ENCODE measurements at places on chromosomes 3 and 15.

DNA sequence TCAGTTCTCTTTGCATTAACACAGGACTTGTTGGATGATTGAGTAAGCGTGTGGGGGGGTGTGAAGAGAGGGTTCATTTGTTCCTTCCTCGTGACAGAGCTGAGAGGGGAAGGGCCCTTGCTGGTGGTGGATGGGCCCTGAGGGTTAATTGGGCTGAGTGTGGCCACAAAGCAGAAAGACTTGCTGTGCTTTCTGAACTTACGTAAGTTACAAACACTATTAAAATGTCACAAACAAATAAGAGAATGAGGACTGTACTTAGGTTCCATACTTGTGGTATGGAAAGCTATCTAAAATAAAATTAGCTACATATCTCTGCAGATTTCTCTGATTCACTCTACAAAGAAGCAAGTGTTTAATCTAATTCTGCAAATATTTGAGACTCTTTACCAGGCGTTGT lies 231.3 kb downstream of the LPP start:
- DNase-seq: no peak

GRCh38 chr3:192864941-192865340 lies 52.7 kb downstream of the MB21D2 start:
- no peak for DNase-seq

DNA sequence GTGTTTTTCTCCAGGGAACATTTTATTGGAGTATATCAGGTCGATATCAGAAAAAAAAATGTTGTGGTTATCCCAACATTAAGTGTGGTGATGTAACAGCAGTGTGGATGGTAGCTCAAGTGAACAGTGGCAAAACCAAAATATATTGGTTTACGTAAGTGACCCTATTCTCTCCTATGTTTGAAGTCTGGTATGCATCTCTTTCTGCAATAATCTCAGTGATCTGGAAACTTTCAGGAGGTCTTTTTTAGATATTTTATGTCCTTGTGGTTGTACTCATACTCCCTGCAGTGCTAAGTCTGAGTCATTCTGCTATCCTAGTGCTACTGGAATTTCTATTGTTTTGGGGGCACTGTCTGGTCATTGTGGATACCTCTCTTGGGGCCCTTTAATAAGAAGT lies 137.9 kb downstream of the SNRPN start:
- DNase-seq: no peak

- no peak for DNase-seq
These were observed 25.5 kb upstream of the PRR23E start for GRCh38 chr3:127167315-127168043.

GRCh38 chr3:20104167-20104661 lies 64.0 kb downstream of the KAT2B start:
- peak; percentile 59 for DNase-seq

GRCh38 chr3:188567478-188568195 lies 413.7 kb downstream of the LPP start:
- no peak for DNase-seq

GRCh38 chr3:24023197-24023596 lies 78.1 kb downstream of the NR1D2 start:
- DNase-seq: no peak

GRCh38 chr3:25872200-25872877 lies 82.4 kb downstream of the OXSM start:
- no peak for DNase-seq

DNA sequence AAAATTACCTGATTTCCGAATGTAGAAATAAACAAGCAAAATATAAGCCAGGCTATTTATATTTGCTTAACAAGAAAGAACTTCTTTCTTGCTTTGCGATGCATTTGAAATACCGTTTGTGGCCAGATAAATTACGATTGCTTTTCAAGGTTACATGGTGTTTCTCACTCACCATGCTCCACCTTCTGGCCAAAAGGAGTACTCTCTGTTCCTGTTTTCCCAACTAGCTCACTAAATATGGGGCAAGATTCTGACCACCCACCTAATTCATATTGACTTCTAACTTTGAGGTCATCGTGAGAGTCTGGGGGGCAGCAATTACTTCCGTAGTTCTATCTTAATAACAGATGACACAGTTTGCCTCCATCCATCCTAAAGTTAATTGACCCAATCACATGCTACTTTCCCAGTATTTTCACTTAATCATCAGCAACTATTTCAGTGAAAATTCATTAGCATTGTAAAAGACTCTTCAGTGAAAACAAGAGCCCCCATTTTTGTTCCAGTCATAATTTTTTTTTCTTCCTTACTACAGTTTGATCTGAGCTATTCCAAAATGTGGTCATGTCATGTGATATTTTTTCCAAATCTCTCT lies 25.9 kb downstream of the ACP3 start:
- peak; percentile 71 for DNase-seq

GRCh38 chr3:47634996-47635395 lies 56.3 kb upstream of the CSPG5 start:
- no peak for DNase-seq

DNA sequence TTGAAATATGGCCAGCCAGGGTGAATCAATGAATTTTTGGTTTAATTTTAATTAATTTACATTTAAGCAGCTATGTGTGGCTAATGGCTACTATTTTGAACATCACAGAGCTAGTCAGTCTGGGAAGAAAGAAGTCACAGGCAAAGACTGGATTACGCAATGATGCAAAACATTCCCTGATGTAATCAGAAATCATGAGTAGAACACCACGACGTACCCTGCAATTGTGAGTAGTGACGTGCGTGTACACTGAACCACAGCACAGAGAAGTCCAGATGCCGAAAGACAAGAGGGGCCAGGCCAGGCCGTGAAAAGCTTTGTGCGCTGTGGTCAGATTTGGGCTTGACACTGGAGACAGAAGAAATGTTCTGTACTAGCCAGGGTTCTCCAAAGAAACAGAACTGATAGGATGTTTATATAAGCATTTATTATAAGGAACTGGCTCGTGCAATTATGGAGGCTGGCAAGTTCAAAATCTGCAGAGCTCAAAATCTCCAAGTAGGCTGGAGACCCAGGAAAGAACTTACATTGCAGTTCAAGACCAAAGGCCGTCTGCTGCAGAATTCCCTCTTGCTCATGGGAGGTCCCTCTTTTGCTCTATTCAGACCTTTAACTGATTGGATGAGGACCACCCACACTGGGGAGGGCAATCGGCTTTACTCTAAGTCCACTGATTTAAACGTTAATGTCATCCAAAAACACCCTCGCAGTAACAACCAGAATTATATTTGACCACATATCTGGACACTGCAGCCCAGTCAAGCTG lies 44.6 kb downstream of the SH3BP5 start:
- DNase-seq: no peak

DNA sequence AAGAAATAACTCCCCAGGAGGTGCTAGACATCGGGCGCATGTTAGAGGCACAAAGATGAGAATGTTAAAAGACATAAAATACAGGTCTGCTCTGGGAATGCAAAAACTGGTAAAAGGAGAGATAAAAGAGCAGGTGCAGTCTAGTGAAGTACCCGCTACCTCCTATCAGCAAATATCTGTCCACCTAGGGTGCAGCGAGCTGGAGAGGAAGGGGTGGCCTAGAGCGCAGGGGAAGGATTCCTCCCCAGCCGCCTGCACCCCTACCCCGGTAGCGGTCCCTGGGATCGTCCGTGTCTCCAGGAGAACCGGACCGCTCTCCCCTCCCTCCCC lies 237 bp upstream of the ZNF662 start:
- no peak for DNase-seq

DNA sequence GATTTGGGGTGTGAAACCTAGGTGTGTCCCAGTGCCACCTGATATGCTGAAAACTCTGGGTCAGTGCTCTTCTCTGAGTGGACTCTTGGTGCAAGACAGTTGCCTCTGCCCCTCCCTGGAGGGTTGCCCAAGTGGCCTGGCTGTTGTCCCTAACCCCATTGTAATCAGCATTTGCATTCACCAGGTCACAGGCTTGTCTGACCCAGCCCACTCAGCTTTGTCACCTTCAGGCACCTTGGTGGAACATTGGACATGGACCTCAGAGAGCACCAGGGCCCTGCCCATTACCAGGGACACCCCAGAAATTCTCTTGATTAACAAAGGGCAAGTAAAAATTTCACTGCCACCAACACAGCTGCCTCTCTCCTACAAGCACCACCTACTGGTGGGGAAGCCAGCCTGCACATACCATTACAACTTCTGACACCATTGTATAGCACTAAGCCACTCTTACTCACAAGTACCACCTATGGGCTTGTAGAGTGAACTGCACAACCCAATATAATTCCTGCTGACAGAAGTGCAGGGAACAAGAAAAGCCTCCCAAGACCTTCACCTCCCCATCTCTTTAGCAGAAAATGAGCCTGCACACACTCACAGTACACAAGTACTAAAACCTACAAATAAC lies 324.6 kb downstream of the EPHA6 start:
- peak; percentile 9 for DNase-seq

DNA sequence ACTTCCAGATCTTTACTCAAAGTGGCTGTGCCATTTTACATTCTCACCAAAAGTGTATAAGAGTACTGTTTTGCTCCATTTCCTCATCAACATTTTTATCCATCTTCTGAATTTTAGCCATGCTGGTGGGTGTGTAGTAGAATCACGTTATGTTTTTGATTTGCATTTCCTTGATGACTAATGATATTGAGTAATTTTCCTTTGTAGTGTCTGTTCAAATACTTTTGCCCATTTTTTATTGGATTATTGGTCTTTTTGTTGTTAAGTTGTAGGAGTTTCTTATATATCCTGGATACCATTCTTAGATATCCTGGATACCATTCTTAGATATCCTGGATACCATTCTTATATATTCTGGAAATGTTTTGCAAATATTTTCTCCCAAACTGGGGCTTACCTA lies 344.9 kb downstream of the LRRC3B start:
- DNase-seq: no peak

GRCh38 chr15:98063315-98063714 lies 102.8 kb downstream of the ARRDC4 start:
- no peak for DNase-seq

DNA sequence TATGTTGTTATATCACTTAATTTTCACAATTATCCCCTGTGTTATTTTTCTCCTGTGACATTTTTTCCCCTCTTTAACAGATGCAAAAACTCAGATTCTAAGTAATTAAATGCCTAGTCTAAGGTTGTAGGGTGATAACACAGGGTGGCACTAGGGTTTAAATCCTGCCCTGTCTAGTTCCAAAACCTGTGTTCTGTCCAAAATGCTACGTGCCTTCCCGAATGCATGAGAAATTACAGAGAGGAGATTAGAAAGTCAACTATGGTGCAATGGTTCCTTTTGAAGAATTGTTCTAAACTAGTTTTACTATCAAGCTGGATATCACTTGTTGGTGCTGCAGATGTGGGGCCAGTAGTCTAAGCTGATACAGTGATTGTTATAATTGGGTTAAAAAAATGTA lies 108.0 kb downstream of the DIPK2A start:
- DNase-seq: no peak

DNA sequence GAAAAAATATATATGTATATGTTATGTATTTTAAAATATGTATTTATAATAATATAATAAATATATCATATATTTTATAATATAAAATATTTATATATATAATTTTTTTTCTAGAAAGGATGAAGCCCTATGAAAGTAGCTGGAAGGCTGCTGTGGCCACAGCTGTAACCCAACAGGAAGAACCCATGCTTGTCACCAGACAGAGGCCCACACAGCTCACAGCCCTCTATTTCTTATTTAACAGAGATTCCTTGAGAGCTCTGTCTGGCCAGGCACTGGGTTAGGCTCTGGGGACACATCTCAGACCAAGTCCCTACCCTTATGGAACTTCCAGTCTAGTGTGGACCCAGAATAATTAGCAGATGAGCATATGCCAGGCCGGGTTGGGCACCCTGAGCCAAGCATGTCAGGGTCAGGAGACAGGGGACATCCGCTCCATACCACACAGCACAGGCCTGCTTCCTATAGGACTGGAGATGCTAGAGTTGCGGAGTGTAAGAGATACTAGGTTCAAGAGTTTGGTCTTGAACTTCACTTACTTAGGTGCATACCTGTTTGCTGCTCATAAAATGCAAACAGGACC lies 20.5 kb downstream of the MGLL start:
- DNase-seq: no peak

- DNase-seq: no peak
These were observed 66.9 kb downstream of the SLCO2A1 start for GRCh38 chr3:133962849-133963248.

- DNase-seq: no peak
These were observed 17.9 kb downstream of the ALDH1A3 start for GRCh38 chr15:100897221-100898151.

- peak; percentile 9 for DNase-seq
These were observed 104.0 kb downstream of the KLHL25 start for GRCh38 chr15:85690561-85691231.

DNA sequence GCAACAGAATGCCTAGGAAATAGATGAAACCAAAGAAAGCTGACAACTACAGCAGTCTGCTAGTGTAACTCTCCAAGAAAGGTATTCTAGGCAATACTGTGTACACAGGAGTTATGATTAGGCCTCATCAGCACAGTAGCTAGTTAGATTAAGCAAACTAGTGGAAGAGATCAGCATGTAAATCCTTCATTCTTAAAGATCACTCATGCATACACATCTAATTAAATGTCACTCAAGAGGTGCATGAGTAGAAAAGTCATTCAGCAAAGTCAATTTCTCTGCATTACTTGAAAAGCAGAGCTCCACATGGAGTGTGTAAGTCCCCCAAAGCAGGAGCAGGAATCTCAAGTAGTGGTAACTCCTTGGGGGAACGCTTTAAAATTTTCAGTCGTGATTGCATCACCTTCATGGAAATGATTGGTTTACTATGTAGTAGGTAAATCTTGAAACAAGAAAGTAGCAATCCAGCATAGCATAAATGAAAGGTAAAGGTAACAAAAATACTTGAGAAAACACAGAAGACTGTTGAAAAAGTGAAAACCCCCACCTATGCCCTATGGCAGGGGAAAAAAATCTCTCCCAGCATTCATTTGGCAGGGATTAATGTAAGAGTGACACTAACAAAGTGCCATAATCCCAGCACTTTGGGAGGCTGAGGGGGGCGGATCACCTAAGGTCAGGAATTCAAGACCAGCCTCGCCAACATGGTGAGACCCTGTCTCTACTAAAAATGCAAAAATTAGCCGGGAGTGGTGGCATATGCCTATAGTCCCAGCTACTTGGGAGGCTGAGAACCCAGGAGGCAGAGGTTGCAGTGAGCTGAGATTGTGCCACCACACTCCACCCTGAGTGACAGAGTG lies 29.4 kb upstream of the PPIB start:
- DNase-seq: no peak

GRCh38 chr3:59433546-59433945 lies 383.7 kb upstream of the CFAP20DC start:
- DNase-seq: no peak

DNA sequence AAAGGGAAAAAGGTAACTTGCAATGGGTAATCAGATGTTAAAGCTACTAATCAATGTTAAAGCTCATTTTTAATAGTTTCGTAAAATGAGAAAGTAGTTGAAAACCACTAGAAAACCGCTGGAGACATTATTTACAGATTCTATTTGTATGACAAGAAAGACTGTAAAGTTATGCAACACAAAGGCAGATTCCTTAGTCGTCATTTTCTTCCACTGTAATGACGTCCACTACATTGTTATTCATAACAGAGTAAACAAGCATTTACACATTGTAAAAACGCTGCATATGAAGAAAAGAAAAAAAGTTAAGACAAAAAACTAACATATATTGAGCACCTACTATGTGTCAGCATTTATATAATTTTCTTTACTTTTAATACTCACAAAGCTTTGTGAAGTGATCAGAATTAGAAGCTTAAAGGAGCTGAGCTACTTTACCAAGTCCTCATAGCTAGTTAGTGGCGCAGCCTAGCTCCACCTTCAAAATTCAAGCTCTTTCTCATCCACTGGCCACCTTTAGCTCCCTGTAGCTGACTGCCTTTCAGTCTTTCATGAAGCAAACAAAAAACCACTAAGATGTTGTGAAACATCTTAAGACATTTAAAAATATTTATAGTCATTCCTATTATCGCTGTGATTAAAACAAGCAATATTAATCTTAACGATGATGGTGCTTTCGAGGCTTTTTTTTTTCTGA lies 100.1 kb upstream of the CDIN1 start:
- DNase-seq: no peak
